Astrocyte of the cerebellum (primary cell): ENCODE measurements at places on chromosomes 16 and 17.

DNA sequence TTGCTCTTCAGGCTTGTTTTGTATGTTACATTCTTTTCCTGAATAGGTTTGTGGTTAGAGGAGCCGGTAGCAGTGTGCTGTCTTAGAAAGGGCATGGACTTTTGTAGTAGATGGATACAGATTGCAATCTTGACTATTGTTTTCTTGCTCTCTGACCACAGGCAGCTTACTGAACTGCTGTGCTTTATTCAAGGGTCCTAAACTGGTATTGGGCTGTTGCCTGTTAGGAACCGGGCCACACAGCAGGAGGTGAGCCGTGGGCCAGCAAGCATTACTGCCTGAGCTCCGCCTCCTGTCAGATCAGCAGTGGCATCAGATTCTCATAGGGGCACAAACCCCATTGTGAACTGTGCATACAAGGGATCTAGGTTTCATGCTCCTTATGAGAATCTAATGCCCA is 373.9 kb downstream of the CPPED1 start:
- peak; percentile 38 for DNase-seq

- DNase-seq, result no peak
Measured at GRCh38 chr17:27633312-27634025, 2.5 kb downstream of the LGALS9 start.

DNA sequence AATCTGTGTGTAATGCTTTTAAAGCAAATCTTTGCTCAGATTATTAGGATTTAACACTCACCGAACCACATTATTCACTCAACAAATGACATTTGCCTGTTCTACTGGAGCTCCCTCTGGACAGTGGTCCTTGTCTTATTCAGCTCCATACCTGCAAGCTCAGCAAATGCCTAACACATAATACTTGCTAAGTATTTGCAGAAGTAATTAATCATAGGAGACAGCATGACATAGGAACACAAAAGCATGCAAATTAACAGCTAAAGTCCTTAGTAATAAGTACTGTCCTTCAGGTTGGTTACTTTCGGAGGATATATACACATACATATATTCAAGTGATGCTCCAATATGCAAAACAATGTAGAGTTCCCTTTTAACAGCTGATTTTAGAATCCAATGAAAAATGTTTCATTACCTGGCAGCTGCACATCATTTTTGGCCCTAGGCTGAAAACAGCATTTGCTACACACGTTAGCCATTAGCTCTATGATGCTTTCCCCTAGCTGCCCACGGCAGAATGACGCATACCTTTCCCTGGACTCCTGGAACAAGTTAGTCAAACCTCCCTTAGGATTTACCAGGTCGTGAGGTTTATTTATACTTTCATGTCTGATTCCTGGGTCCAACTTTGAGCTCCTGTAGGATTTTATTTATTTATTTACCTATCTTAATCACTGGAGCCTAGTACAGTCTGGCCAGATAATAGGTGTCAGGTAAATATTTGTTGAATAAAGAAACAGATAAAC is 8.6 kb downstream of the BRD7 start:
- DNase-seq, result peak; percentile 38

DNA sequence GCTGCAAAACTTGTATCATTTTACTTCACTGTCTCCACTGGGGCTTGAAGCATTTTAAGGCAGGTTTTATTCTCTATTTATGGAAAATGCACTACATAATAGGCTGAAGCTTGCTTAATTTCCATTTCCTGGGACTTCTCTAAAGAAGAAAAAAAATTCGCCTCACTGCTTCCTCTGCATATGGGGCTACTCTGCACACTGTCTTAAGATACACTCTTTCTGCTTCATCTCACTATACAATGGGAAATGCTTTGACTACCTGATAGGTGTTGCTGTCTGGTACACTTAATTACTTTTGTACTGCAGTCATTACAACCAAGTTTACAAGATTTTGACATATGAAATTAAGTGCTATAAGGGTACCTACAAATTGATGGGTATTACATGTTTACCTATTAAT is 466.0 kb downstream of the KCNJ18 start:
- DNase-seq, result no peak

GRCh38 chr16:78137782-78138616 is 38.5 kb downstream of the WWOX start:
- DNase-seq, result no peak

DNA sequence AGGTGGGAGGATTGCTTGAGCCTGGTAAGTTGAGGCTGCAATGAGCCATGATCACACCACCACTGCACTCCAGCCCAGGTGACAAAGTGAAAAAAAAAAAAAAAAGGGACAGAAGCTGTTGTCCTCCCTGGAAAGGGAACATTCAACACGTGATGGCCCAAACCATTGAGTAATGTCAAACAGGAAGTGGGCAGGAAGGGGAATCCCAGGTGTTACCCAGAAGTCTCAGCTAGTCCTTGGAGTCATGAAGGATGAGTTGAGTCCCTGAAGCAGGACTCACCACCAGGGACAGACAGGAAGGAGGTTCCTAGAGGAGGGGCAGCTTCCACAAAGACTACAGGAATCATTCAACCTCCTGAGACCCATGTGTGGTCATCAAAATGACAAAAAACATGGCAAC is 19.8 kb upstream of the CMIP start:
- no peak for DNase-seq

GRCh38 chr17:46194393-46195216 is 1.4 kb upstream of the KANSL1 start:
- DNase-seq, result no peak

- no peak for DNase-seq
Measured at GRCh38 chr16:79217375-79218011, 383.0 kb downstream of the MAF start.

- no peak for DNase-seq
Measured at GRCh38 chr17:31573047-31573446, 181.6 kb downstream of the RAB11FIP4 start.

DNA sequence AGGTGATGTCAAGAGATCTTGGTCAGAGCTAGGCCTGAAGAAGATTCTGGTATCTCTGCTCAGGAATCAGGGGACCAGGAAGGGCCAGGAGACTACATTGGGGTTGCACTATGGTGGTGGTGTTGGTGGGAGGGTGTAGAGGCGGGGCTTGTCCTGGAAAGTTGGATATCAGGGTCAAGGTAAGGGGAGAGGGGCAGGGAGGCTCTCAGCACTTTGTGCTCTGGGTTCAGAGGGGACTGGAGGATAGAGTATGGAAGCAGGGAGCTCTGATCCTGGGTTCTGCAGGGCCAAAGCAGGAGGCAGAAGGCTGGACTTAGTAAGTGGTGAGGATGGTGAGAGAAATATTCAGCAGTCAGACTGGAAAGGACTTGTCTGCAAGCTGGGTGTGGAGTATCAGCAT is 3.0 kb downstream of the NOL3 start:
- DNase-seq, result no peak

- DNase-seq, result no peak
Measured at GRCh38 chr17:83002118-83002805, 77.1 kb upstream of the METRNL start.

- no peak for DNase-seq
Measured at GRCh38 chr17:82805823-82806222, 34.0 kb downstream of the ZNF750 start.

- DNase-seq, result no peak
Measured at GRCh38 chr17:57873261-57874057, 23.6 kb upstream of the MRPS23 start.

DNA sequence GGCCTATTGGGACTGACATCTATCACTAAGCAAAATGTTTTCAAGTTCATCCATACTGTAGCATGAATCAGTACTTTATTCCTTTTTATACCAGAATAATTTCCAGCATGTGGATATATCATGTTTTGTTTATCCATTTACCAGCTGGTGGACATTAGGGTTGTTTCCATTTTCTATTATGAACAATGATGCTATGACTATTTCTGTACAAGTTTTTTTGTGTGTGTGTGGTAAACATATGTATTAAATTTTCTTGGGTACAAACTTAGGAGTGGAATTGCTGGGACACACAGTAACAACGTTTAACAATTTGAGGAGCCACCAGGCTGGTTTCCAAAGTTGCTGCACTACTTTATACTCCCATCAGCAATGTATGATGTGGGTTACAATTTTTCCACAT is 91.0 kb downstream of the USP32 start:
- no peak for DNase-seq

- no peak for DNase-seq
Measured at GRCh38 chr17:75061618-75062017, 14.6 kb downstream of the KCTD2 start.

GRCh38 chr17:81270279-81270678 is 24.8 kb downstream of the SLC38A10 start:
- DNase-seq, result no peak

GRCh38 chr16:67703626-67704025 is 15.5 kb downstream of the GFOD2 start:
- DNase-seq, result no peak

DNA sequence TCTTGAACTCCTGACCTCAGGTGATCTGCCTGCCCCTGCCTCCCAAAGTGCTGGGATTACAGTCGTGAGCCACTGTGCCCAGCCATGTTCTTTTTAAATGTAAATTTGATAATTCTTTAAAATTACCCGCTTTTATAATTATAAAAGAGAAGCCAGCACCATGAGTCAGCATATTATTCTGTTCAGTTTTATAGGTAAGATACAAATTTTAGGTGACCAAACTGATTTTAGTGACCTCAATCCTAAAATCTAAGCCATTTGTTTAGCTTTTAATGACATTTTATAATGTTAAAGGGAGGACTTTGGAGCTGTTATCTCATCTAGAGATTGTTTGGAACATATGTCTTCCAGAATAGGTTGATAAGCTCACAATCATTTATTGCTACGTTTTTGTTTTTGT is 20.8 kb upstream of the PPM1E start:
- DNase-seq, result no peak

DNA sequence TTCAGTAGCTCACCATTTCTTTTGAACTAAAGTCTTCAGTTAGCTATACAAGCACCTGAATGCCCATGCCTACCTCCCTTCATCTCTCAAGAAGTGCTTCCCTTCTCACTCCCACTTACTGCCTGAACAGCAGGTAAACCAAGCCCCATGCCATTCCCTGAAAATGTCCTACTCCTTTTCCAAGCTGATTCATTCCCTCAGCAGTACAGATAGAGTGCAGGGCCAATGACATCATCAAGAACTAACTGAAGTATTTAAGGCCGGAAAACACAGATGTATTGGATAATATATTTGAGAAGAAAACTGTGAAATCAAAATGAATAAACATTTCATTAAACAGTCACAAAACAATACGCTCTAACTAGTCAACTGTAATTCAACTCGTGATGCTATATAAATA is 478.8 kb upstream of the CDH11 start:
- no peak for DNase-seq

DNA sequence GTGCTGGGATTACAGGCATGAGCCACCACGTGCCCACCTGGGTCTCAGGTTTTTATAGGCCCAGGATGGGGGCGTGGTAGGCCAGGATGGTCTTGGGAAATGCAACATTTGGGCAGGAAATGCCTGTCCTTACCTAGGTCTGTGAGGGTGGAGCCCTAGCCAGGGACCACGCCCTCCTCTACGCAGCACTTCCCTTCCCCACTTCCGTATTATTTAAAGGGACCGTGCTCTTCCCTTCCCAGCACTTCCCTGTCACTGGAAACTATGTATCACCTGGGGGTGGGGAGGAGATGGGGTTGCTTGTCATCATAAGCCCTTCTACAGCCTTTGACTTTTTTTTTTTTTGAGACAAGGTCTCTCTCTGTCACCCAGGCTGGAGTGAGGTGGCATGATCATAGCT is 238.9 kb upstream of the NLRP1 start:
- no peak for DNase-seq

GRCh38 chr17:58402047-58402446 is 15.3 kb downstream of the RNF43 start:
- DNase-seq, result peak; percentile 80

DNA sequence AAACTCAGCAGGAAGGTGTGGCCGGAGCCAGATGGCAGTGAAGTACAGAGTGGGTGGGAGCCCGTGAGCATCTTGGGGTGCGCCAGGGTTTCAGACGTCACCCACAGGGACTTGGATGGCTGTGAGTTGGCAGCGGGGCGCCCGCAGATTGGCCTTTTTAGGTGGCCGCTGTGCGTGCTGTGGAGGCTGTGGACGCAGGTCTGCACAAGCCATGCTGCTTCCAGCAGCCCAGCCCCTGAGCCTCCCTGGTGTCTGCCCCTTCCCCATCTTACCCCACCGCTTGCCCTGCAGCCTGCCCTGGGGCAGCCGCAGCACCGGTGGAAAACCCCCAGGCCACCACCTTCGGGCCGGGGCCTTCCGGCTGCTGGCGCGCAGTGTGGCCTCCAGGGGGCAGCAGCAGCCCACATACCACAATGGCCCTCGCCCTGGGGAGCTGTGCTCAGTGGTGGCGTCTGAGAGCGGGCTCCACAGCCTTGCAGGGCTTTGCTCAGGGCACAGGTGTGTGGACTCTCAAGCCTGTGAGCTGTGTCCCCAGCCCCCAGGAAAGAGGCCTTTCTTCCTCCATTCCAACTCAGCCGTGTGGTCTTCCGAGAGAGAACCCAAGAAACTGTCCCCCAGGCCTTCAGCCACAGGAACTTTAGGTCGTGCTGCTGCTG is 11.8 kb downstream of the ENDOV start:
- peak; percentile 18 for DNase-seq

- no peak for DNase-seq
Measured at GRCh38 chr17:82148997-82149396, 51.0 kb upstream of the FASN start.

DNA sequence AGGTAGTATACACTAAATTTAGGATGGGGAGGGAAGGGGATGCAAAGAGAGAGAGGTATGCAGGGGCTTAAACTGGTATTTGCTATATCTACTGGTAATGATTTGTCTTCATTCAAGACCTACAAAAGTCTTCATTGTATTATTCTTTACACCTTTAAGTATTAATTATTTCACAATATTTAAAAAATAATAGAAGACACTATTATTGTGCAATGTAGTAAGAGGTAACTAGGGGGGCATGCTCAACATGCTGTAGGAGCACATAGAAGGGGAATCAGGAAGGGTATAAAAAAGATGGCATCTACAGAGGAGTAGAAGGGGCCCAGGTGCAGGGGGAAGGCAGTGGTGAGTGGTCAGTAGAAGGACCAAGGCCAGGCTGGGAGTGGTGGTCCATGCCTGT is 14.9 kb upstream of the CCR7 start:
- no peak for DNase-seq

DNA sequence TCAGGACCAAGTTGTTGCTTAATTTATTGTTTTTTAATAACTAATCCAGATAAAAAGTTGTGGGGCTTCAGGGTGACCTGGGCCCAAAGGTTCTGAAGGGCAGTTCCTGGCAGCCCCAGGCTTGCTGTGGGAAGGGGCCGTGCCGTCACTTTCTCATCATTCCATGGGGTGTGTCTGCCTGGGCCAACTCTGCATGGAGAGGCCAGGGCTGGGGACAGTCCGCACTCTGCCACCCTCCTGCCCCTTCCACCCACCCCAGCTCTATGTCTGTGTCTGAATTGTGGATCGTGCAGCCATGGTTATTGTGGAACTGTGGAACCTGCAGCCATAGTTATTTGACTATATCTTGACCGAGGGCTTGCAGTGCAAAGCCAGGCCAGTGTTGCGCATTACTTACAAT is 4.0 kb downstream of the LIMD2 start:
- no peak for DNase-seq
